Subcutaneous preadipocyte (primary cell): ENCODE measurements at places on chromosomes 11 and 22. TPM values are rescaled to one million over a fixed set of nuclear protein-coding genes. Genes with fewer than 3 reads are reported as not detected.

MS4A12 gene
- not detected in 2 replicates for total RNA-seq

TSPAN32 gene
- total RNA-seq = under 0.01 and 0.37 TPM in 2 replicates

KCNQ1 gene
- not detected in 2 replicates for total RNA-seq

DLG2 gene
- 0.98 and 1.5 TPM in 2 replicates for total RNA-seq

RNF214 gene
- total RNA-seq = 10.3 and 12.5 TPM in 2 replicates

TRPC6 gene
- under 0.01 and 0.37 TPM in 2 replicates for total RNA-seq

FJX1 gene
- total RNA-seq = 42.6 and 140 TPM in 2 replicates

APOA4 gene
- total RNA-seq = not detected in 2 replicates

GLYAT gene
- total RNA-seq = not detected in 2 replicates

OR6X1 gene
- total RNA-seq = not detected in 2 replicates

MS4A4E gene
- not detected in 2 replicates for total RNA-seq

SLC2A11 gene
- 6.2 and 6.3 TPM in 2 replicates for total RNA-seq

GALNT18 gene
- total RNA-seq = 0.73 and 0.78 TPM in 2 replicates

NPAS4 gene
- not detected in 2 replicates for total RNA-seq

GSTT2 gene
- 0.73 TPM in 1 of 2 replicates, not detected in the other for total RNA-seq

FREY1 gene
- total RNA-seq = 1.5 and 2.3 TPM in 2 replicates

TMPRSS6 gene
- not detected in 2 replicates for total RNA-seq

MPPED2 gene
- not detected in 2 replicates for total RNA-seq

TBX10 gene
- not detected in 2 replicates for total RNA-seq

KCNA4 gene
- not detected in 2 replicates for total RNA-seq

CCDC89 gene
- 4.3 and 4.8 TPM in 2 replicates for total RNA-seq

TRIM51 gene
- total RNA-seq = not detected in 2 replicates

RTN4RL2 gene
- total RNA-seq = 0.39 and 1.5 TPM in 2 replicates

WNT11 gene
- 0.59 and 1.1 TPM in 2 replicates for total RNA-seq

SLC22A12 gene
- total RNA-seq = not detected in 2 replicates

THY1 gene
- 8.2 and 87.5 TPM in 2 replicates for total RNA-seq

C22orf15 gene
- not detected in 2 replicates for total RNA-seq

YAP1 gene
- 114 and 150 TPM in 2 replicates for total RNA-seq

ZNF408 gene
- 8.5 and 9.4 TPM in 2 replicates for total RNA-seq

CD3E gene
- not detected in 2 replicates for total RNA-seq

OR8H2 gene
- total RNA-seq = not detected in 2 replicates

CCDC81 gene
- total RNA-seq = 0.39 and 1.1 TPM in 2 replicates

NEFH gene
- total RNA-seq = 0.37 and 0.78 TPM in 2 replicates

CCDC188 gene
- 0.37 and 2.2 TPM in 2 replicates for total RNA-seq

SLC22A8 gene
- not detected in 2 replicates for total RNA-seq

PGA3 gene
- total RNA-seq = 0.73 and 2.2 TPM in 2 replicates

PANX2 gene
- total RNA-seq = under 0.01 and 0.37 TPM in 2 replicates

RBMXL2 gene
- total RNA-seq = not detected in 2 replicates

NAT10 gene
- total RNA-seq = 38.6 and 49.1 TPM in 2 replicates

IRAG1 gene
- total RNA-seq = 0.37 and 0.39 TPM in 2 replicates

OR5P2 gene
- not detected in 2 replicates for total RNA-seq

APOL4 gene
- total RNA-seq = 0.20 and 1.8 TPM in 2 replicates

BTG4 gene
- not detected in 2 replicates for total RNA-seq

PANX3 gene
- total RNA-seq = not detected in 2 replicates

CABP7 gene
- total RNA-seq = not detected in 2 replicates

OR51T1 gene
- total RNA-seq = not detected in 2 replicates

ANO9 gene
- total RNA-seq = under 0.01 TPM in 1 of 2 replicates, not detected in the other

ZP1 gene
- 0.37 and 0.98 TPM in 2 replicates for total RNA-seq

ALX4 gene
- not detected in 2 replicates for total RNA-seq

MMP8 gene
- not detected in 2 replicates for total RNA-seq

HSPB2 gene
- 0.20 and 0.73 TPM in 2 replicates for total RNA-seq
